Right cardiac atrium (tissue), 5 donors: ENCODE measurements at places on chromosomes 6 and 20. TPM values are rescaled to one million over a fixed set of nuclear protein-coding genes. Genes with fewer than 3 reads are reported as not detected.

CCDC170 gene
- 1.4 TPM for total RNA-seq

ENPP4 gene
- 22.5 TPM for total RNA-seq

RBPJL gene
- not detected for total RNA-seq

TNF gene
- 0.63 TPM for total RNA-seq

EMILIN3 gene
- total RNA-seq, result 4.8 TPM

TUBB2A gene
- total RNA-seq, result 24.3 TPM

FAM110A gene
- total RNA-seq, result 3.6 TPM

CAPN11 gene
- total RNA-seq, result not detected

SLC16A10 gene
- total RNA-seq, result 5.8 TPM

RRAGD gene
- total RNA-seq, result 92.2 TPM

PI16 gene
- 35.0 TPM for total RNA-seq

LAMA2 gene
- total RNA-seq, result 134 TPM

MAP7 gene
- total RNA-seq, result 2.5 TPM

SSTR4 gene
- not detected for total RNA-seq
